ENCODE measurements at places on chromosomes 1 and 21.

GRCh38 chr1:21268281-21269239 is 21.7 kb downstream of the ECE1 start:
- DNase-seq = no peak

- DNase-seq = no peak
These were observed 26.2 kb upstream of the EPHA2 start for GRCh38 chr1:16181887-16182719.

DNA sequence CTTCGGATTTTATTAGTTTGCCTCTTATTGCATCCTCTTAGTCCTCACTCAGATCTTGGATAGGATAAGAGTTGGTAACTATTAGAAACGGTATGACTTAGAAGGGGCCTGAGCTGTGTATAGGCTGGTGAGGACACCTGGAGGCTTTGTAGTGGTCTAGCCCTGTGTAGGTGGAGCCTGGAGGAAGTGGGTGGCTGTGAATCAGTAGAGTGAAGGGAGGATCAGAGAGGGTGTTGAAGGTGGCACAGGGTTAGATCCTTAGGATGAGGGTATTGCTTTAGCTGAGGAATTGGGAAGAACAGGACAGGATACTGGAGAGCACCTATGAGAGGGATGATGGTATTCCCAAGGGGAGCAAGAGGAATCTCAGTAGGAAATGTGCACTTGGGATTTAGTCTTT is 5.7 kb downstream of the VANGL1 start:
- peak; percentile 34 for DNase-seq

DNA sequence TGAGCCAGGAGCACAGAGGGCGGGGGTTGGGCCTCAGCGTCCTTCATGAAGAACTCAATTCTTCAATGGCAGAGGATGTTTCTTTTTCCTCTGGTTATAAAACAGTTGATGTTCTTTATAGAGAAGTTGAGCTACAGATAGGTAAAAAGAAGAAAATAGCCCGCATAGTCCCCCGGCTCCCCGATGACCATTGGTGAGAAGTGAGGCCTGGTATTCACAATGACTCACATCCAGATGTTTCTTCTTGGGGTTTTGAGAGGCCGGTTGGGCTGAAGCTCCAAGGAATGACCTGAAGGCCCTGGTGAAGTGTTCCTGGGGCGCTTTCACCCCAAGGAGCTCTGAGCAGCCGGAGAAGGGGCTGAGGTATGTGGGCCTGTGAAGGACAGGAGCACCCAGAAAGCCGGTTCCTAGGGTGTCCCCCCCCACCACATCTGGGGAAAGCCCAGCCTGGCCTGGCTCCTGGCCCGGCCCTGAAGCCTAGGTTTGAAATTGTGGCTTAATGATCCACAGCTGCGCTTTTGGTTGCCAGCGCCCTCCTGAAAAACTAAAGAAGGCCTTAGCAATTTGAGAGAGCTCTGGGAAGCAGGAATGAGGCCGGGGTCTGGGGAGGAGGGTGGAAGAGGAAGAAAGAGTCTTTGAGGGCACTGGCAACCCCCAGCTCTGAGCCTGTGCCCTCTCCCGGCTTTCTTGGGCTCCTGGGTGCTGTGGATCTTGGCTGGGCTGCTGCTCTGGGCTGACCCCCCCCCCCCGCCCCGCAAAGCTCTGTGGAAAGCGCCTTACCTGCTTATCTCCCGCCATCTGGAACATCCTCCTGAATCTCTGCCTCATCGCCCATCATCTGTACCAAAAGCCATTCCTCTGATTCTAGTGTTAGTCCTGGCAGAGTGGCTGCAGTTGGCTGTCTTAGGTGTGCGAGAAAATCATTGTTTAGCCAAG is 444.7 kb downstream of the CAMTA1 start:
- DNase-seq = no peak

DNA sequence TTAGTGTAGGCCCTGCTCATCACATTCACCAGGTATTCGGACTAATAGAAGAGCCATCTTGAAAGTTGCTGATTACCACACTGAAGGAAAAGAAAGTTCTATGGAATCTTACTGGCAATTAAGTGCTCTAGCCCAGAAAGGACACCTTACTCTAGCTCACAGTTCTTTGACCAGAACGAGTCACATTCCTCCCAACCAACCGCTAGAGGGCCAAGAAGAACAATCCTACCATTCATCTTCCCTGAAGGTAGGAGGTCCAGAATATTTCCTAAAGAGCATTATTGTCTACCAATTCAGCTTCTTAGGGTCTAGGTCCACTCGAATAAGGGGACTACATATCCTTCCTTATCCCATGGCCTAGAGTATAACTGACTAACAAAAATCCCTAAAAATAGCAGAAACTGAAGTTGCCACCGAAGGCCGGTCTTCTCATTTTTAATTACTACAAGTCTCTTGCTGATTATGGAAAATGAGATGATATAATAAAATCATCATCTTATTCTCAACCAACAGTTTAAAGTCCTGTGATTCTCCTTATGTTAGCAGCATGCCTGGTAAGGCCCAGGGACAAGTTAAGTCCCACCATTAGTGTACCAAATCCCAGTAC is 2.7 kb upstream of the FMO1 start:
- peak; percentile 70 for DNase-seq

DNA sequence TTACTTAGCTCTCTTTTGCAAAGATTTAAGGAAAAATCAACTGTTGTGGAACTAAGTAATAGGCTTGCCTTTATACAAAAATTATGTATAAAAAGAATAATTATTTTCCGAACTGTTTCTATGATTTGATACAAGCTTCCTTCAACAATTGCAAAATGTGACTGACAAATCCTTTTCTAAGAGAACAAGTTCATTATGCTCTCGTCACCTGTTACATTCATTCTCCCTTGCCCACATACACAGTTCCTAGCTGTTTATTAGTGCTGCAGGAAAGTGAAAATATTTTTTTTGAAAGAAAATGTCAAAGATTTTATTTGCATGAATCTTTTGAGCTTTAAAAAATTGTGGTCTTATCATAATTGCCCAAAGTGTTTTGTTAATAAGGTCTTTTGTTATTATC is 466.2 kb downstream of the USP25 start:
- DNase-seq = peak; percentile 73

DNA sequence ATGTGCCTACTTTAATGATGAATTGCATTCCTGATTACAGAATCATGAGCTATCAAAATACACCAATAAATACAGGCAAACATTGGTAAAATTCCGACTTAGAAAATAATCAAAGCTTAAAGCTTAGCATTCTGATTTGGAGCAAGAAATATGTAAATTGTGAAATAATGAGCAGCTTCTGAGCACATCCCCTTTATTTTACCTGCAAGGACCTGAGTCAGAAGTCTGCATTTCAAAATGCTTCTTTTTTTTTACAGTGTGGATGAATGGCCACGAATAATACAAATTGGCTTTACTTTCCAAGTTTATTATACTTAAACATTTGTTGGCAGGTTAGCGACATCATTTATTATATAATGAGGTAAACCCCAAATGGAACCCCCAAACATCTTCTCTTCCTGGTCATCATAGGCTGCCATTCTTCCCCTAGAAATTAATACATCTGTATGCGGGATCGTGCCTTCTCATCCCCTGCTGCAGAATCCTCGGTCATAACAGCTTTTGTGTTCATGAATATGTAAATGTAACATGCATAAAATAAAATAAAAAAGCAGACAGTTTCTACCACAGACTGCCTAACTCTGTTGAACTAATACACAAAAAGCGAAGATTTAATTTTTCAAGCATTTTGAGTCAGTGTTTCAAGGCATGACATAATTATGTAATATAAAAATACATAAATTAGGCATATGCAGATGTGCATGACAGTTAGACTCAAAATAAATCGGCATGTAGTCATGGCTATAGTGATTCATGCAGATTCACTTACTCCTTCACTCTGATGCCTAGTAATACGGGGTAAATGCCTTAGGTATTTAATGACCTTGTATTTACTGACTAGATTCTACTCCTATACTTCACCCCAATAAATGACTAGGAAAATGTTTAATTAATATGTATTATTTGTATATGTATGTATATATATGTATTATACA is 339.7 kb downstream of the USP25 start:
- no peak for DNase-seq

DNA sequence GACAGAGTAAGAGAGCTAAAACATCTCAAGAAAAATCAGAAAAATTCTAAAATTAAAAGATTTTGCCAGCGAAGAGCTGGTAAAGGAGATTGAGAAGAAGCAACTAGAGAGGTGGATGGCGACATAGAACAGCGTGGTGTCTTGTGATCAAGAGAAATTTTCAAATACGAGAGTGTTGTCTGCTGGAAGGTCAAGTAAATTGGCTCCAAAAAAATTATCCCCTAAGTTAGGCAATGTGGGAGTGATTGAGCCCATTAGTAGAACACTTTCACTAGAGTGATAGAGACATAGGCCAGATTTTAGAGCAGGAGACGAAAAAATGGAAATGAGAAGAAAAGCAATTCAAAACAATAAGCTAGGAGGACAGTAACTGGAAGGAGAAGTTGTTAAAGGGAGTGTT is 94.3 kb upstream of the MPC2 start:
- no peak for DNase-seq

DNA sequence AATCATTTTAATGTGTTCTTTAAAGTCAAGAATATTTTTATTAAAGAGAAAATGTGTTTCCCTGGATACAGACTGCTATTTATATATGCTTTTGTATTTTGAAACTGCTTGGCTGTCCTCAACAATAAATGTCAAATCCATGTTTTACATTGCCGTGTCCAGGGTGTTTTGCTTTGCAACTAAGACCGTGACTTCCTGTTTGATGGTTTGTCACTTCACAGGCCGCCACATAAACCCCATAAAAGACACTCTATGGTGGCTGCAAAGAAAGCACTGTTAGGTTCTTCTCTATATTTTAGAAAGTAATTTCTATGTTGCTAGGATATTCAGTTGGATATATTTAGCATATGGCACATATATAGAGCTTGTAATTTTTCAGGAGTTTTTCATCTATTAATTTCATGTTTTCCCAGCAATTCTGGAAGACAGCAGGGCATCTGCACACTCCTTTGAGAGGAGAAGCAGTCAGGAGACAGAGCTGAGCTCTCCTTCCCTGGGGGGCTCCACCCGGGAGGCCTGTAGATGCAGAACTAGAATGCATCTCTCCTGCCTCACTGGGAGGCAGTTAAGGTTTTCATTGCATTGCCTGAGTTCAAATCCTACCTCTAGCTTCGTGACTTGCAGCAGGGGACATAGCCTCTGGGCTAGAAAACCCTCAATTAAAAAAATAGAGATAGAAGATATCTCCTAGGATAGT is 33.1 kb downstream of the PRDM2 start:
- DNase-seq = no peak

- peak; percentile 97 for DNase-seq
These were observed 12.6 kb downstream of the HSF2BP start for GRCh38 chr21:43646550-43647260.

DNA sequence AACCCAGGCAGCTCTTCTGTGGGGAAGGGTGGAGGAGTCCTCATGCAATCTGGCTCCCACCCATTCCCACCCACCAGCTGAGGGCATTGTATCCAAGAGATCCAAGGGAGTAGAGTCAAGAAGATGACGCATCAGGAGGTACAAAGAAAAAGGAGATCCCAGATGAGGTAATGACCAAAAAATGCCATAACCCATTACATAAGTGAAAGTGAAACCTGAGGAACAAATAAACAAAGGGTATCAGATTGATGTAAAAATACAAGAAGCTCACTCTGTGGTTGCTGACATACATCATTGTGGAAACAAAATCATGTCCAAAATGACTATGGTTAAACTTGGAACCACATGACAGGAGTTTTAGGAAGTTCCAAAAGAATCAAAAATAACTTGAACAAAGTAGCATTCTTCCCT is 42.5 kb downstream of the CCN1 start:
- DNase-seq = peak; percentile 71

DNA sequence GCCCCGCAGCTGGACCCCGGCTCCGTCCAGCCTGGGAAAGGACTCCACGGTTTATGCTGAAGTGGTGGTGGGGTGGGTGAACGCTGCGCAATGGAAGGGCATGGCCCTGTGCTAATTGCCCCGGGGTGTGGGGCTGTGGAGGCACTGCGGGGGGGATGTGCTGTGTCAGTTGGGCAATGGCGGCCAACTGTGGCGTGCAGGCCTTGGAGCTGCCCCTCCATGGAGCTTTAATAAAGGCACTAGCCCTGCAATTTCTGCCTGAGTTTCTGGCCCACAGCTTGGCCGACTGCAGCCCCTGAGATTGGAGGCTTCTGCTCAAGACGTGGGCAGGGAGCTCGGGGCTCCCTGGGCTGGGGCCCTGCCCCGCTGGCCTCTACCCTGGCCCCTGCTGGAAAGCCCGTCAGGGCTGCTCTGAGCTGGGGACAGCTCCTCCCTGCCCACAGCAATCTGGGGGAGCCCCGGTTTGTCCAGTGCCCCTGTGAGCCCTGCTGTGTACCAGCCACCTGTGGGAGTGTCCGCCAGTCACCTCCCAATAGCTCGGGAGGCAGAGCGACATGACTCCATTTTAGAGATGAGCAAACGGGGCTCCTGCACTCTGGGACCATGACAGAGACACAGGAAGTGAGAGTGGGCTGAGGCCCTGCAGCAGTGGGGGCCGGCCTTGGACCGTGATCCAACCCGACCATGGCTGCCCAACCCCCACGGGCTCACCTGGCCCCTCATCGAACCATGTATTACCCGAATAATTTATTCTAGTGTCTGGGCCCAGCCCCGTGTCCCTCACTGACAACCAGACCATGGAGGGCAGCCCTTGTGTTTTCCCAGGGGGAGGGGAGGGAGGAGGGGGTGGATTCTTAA is 8.7 kb upstream of the TNFRSF14 start:
- DNase-seq = peak; percentile 59

DNA sequence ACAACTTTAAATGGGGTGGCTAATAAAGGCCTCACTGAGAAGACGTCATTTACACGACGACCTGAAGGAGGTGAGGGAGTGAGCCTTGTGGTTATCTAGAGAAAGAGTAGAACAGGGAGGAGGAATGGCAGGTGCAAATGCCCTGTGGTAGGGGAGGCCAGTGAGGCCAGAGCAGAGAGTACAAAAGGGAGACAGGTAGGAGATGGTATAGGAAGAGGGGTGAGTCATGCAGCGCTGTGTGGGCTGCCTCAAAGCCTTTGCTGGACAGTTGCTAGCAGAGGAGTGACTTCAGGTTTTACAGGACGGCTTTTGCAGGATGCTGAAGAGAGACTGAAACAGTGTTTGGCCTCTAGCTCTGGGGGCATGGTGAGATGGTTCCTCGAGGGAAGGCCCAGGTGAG is 116.0 kb downstream of the IER5 start:
- DNase-seq = no peak

All from OCI-M1 (cell line).